Activated CD4-positive, alpha-beta T cell treated with anti-CD3 and anti-CD28 coated beads, Interleukin-2, amount 10 ng/mL, durations not matched to agents 24 days and 14 days (primary cell): ENCODE measurements at places on chromosomes 2 and 18.

GRCh38 chr2:235636546-235636945, 142.7 kb downstream of the AGAP1 start:
- no peak for DNase-seq

DNA sequence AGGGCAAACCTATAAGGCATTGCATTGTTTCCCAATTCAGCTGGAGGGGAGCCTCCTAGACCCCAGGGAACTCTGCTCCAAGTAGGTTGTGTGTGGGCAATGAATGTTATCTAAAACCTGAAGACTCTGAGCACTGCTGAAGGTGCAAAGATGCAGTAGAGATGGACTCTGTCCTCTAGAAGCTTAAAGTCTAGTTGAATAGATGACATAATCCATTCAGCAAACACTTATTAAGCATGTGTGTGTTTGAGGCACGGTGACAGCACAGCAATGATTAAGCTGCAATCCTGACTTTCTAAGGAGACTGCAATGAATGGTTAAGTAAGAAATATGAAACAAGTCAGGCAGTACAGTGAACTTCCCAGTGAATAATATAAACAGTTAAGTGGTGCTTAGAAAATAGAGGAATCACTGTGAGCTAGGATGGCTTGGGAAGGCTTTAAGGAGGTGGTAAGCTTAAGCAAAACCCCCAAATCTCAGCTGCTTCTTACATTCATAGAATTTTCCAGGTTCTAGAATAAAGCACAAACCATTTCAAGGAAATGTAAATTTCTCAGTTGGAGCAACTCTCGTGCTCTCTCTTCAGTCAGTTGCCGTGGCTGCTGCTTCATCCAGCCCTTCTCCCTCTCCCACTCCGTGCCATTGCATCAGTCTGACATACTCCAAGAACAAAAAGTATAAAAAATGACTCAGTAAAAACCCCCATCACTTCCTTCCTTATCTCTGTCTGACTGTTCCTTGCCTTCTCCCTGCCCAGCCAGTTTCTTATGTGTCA, 19.1 kb downstream of the MXD1 start:
- DNase-seq = no peak

DNA sequence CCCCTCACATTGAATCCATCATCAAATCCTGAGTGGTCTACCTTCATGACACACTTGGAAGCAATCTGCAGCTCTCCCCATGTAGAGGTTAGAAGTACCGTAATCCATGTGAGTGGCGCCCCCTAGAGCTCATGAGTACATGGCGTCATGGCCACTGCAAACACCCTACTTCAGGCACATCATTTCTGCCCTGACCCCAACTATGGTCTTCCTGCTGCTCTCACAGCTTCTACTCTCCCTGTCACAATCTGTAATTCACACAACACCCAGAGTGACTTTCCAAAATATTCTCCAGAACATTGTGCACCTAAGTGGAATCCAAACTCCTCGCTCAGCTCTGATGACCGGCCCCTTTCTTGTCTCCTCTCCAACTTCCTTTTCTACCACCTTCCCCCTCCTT, 141.9 kb downstream of the ANKRD44 start:
- DNase-seq = peak; percentile 88

DNA sequence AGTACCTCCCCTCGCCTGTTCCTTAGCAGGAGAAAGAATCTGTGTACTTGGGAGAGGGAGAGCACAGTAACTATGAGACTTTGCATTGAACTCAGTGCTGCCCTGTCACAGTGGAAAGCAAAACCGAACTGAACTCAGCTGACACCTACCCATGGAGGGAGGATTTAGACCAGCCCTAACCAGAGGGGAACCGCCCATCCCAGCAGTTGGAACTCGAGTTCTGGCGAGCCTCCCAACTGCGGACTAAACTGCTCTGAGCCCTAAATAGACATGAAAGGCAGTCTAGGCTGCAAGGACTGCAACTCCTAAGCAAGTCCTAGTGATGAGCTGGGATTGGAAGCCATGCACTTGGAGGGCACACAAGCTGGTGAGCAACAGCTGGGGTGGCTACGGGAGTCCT, 110.4 kb downstream of the GRB14 start:
- DNase-seq = no peak

- no peak for DNase-seq
Measured at GRCh38 chr18:49756671-49757362, 56.5 kb downstream of the ACAA2 start.

- no peak for DNase-seq
Measured at GRCh38 chr18:74791501-74792194, 194.0 kb downstream of the ZNF407 start.

GRCh38 chr18:79108549-79109215, 39.5 kb downstream of the ATP9B start:
- DNase-seq = no peak

DNA sequence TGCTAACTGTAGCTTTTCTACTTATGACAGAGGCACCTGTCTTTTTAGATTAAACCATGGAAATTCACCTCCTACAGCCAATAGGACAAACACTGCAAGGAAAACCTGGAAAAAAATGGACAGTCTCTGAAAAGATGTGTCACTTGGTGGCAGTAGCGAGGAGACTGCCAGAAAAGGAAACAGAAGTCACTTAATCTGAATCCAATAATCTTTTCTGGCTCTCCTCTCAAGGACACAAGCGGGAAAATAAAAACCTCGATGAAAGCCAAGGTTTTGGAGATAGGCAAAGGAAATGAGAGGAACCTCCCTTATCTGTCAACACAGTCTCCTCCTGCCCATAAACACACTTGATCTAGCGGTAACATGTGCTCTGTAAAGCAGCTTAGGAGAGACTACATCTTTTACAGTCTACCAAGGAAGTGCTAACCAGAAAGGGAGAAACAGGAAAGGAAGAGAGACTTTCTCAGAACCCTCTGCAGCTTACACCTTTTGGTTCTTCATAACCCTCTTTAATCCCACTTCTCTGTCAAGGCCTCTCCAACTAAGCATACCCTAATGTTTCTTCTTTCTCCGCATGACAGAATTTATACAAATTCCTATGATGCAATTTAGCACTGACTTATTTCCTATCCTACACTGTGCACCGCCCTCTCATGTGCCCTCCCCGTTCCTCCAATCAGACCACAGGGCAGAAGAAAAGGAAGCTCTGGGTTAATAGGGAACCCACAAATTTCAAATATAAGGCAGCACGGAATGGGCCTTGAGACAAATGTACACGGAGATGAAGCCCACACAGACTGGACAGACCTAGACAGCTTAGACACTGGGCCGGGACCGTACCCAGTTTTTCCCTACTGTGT, 52.8 kb downstream of the CLASP1 start:
- peak; percentile 70 for DNase-seq

- no peak for DNase-seq
Measured at GRCh38 chr2:17506736-17507616, 11.3 kb downstream of the RAD51AP2 start.

DNA sequence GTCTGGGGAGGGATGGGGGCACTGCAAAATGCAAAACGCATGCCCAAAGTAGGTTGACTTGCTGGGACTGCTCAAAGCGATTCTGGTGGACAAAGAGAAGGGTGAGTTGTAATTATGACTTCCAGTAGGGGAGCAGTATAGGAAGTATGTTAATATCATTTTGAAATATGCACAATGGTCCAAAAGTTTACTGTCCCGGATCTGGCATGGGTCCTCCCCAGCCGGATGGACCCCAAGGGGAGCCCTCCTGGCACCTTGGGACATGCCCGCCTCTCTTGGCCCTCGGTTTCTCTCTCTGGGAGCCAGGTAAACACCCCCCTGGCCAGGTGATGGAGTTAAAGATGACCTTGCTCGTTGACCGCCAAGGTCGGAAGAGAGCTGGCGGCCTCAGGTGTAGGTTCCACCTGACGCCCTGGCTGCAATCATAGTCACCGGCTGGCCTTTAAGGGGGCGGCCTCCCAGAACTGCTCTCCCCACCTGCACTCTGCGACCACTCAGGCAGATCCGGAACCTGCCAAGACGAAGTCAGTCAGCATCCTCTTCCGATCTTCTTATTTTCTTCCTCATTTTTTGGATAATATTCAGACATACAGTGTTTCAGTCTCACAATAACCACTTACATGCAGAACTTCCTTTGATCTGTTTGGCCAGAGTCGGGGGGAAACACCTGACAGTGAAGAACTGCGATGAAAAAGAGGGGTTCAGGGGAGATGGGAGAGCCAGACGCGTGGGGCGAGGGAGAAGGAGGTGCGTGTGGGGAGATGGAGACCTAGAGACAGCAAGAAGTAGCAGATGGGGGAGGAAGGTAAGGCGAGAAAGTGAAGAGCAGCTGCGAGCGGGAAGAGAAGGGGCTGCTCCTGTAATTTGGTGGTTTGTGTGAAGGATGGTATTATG, 148.3 kb downstream of the MEIS1 start:
- DNase-seq = no peak

- no peak for DNase-seq
Measured at GRCh38 chr2:121149384-121149783, 135.6 kb downstream of the TFCP2L1 start.
